Naive thymus-derived CD8-positive, alpha-beta T cell (primary cell): ENCODE measurements at places on chromosomes 4 and X. TPM values are rescaled to one million over a fixed set of nuclear protein-coding genes. Genes with fewer than 3 reads are reported as not detected.

Gene PLXNB3
- total RNA-seq, result 0.41 TPM

Gene L1CAM
- total RNA-seq, result 0.23 TPM

Gene CD99
- 124 TPM for total RNA-seq

Gene MGARP
- total RNA-seq, result 0.27 TPM

Gene SH2D1A
- total RNA-seq, result 32.7 TPM

Gene OTC
- total RNA-seq, result not detected

GRCh38 chr4:74823194-74823593 lies 28.9 kb upstream of the BTC start:
- no peak overlapping the region for H3K27ac ChIP-seq
- H3K27me3 ChIP-seq, result peaks cover 1% of the 10 kb centered on the region
- no peak for DNase-seq
- no peaks in the 10 kb centered on the region for H3K36me3 ChIP-seq
- no peaks in the 10 kb centered on the region for H3K4me1 ChIP-seq
- no peak overlapping the region for H3K4me3 ChIP-seq

GRCh38 chr4:13920111-13920875 lies 292.8 kb upstream of the BOD1L1 start:
- H3K27ac ChIP-seq, result no peak overlapping the region
- no peaks in the 10 kb centered on the region for H3K4me1 ChIP-seq
- DNase-seq, result no peak
- H3K36me3 ChIP-seq, result no peaks in the 10 kb centered on the region

DNA sequence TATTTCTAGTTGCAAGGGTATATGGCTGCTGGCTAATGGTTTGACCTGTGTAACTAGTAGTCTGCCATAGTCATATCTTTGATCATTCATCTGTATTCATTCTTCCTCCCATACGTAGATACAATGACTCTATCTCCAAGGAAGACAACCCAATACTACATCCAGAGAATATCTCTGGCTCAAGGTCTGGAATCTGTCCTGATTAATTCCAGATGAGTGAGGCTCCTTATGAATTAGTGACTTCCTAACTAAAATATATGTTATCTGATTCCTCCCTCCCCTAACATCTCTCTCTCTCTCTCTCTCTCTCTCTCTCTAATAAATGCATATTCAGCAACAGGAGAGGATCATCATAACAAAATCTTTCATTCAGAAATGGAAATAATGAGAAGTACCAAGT lies 641.5 kb downstream of the FAT4 start:
- H3K4me3 ChIP-seq, result no peak overlapping the region
- H3K4me1 ChIP-seq, result no peaks in the 10 kb centered on the region
- H3K27me3 ChIP-seq, result no peaks in the 10 kb centered on the region
- no peak overlapping the region for H3K27ac ChIP-seq

GRCh38 chrX:136652822-136653723 lies 5.1 kb downstream of the CD40LG start:
- H3K27ac ChIP-seq, result no peak overlapping the region
- peaks cover 5% of the 10 kb centered on the region for H3K36me3 ChIP-seq
- peaks cover 20% of the 10 kb centered on the region for H3K4me1 ChIP-seq
- DNase-seq, result no peak
- H3K27me3 ChIP-seq, result no peaks in the 10 kb centered on the region

GRCh38 chr4:142435599-142436235 lies 410.4 kb downstream of the INPP4B start:
- H3K36me3 ChIP-seq, result peaks cover 4% of the 10 kb centered on the region
- H3K27ac ChIP-seq, result peak overlapping the region; percentile 7
- DNase-seq, result no peak
- no peaks in the 10 kb centered on the region for H3K27me3 ChIP-seq
- no peak overlapping the region for H3K4me3 ChIP-seq

GRCh38 chr4:87895964-87896621 lies 63.3 kb downstream of the MEPE start:
- peaks cover 25% of the 10 kb centered on the region for H3K27me3 ChIP-seq
- no peak for DNase-seq
- no peak overlapping the region for H3K4me3 ChIP-seq
- peaks cover 6% of the 10 kb centered on the region for H3K36me3 ChIP-seq
- H3K4me1 ChIP-seq, result peaks cover 3% of the 10 kb centered on the region

GRCh38 chr4:6196871-6197270 lies 3.5 kb downstream of the JAKMIP1 start:
- no peak for DNase-seq
- peaks cover 13% of the 10 kb centered on the region for H3K27me3 ChIP-seq
- H3K27ac ChIP-seq, result no peak overlapping the region
- peaks cover 23% of the 10 kb centered on the region for H3K4me1 ChIP-seq
- no peaks in the 10 kb centered on the region for H3K36me3 ChIP-seq

DNA sequence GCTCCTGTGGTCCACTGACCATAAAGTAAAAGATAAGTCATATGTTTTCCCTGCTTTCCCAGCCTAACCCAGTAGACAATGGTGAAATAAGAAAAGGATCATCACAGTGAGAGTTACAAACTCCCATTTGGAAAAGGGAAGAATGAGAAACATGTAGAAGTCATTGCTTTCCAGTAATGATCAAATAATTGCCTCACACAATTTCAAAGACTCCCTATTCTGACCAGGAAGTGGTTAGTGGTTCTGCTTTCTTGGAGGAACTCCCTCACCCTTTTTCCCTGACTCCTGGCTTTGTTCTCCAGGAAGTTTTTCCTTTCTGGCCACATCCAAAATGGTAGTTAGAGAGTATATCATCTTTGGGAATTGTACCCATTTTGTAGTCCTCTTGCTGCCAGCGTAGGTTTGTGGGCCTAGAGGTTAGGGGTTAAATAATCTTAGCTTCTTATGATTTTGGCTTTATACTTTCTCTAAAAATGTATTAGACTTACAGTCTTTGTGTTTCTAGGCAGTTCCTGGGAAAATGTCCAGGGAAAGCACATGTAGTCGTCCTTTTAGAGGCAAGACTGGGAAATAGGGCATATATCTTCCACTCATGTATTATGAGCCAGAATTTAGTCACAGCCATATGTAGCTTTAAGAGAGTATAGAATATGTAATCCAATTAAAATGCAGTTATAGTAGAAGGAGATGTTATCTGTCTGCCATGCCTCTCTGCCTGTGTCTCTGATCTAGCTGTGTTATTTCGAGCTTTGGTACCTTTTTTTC lies 10.5 kb downstream of the VAMP7 start:
- H3K27ac ChIP-seq, result no peak overlapping the region
- no peak overlapping the region for H3K4me3 ChIP-seq
- no peak for DNase-seq
- peaks cover 51% of the 10 kb centered on the region for H3K4me1 ChIP-seq
- H3K27me3 ChIP-seq, result no peaks in the 10 kb centered on the region
- H3K36me3 ChIP-seq, result peaks cover 24% of the 10 kb centered on the region

- H3K36me3 ChIP-seq, result no peaks in the 10 kb centered on the region
- H3K27ac ChIP-seq, result no peak overlapping the region
- H3K4me1 ChIP-seq, result peaks cover 12% of the 10 kb centered on the region
Measured at GRCh38 chr4:78640714-78641113, 89.1 kb downstream of the ANXA3 start.

DNA sequence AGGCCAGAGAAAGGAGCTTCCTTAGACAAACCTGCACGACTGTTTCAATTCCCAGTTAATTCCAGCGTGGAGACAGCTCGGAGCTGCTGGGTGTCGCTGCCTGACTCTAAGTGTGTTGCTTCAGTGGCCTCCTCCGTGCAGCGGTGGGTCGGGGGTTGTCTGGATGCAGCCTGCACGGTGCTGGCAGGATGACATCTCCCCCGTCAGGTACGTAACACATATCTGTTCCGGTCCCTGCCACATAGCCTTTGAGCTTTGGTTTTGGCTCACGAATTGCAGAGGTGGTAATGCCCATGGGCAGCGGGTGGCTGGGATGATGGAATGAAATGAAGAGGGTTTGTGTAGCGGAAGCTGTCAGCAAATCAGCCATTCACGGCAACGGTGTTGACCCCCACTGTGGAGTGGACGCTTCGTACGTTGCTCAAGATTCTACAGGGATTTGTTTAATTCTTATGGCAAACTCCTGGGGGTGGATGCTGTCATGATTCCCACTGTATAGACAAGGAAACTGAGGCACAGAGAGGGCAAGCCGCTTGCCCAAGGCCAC lies 33.7 kb upstream of the HMX1 start:
- peaks cover 12% of the 10 kb centered on the region for H3K27me3 ChIP-seq
- DNase-seq, result no peak
- H3K4me3 ChIP-seq, result no peak overlapping the region
- no peak overlapping the region for H3K27ac ChIP-seq
- H3K36me3 ChIP-seq, result no peaks in the 10 kb centered on the region

- H3K36me3 ChIP-seq, result no peaks in the 10 kb centered on the region
- no peaks in the 10 kb centered on the region for H3K4me1 ChIP-seq
- no peak for DNase-seq
- no peaks in the 10 kb centered on the region for H3K27me3 ChIP-seq
- H3K27ac ChIP-seq, result no peak overlapping the region
Measured at GRCh38 chrX:150372280-150372679, 9.2 kb downstream of the MAMLD1 start.

GRCh38 chr4:157043131-157043530 lies 32.8 kb upstream of the GLRB start:
- no peak for DNase-seq
- no peaks in the 10 kb centered on the region for H3K27me3 ChIP-seq
- H3K4me3 ChIP-seq, result no peak overlapping the region
- H3K27ac ChIP-seq, result no peak overlapping the region
- no peaks in the 10 kb centered on the region for H3K36me3 ChIP-seq
- no peaks in the 10 kb centered on the region for H3K4me1 ChIP-seq
